ENCODE measurements at places on chromosomes 6 and 20. TPM values are rescaled to one million over a fixed set of nuclear protein-coding genes. Genes with fewer than 3 reads are reported as not detected.
A peak's percentile ranks its signal among the peaks of the same experiment; 100 is the strongest.

DNA sequence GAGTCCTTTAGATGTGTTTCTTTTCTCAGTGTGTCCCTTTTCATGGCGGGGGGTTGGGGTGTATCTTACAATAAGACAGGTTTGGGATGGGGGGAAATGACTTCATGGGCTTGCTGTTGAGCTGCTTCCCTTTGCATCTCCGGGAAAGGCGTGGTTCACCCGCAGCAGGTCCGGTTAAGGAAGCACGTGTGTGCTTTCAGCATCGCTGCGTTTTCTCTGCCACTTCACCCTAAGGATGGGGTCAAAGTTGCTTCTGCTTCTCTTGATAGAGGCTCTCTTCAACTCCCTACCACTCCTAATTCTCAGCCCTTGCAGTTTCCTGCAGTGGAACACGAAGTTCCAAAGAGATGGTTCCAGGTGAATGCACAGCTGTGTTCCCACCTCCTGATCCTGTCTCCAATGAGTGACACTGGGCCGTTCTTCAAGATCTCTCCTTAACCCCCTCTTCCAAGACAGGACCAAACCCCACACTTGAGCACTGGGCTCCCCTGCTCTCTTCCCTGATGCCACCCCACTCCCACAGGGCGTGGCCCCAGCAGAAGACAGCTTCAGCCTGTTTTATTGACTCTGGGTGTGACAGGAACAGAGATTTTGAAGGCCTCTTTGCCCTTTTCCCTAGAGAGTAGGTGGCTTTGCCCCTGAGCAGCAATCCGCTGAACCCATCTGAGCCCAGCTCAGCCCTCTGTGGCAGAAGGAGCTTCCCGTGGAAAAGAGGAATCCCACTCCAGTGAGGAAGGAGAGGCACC lies 85.2 kb downstream of the PLEKHG1 start:
- peak overlapping the region; percentile 41 for H3K4me3 ChIP-seq
- DNase-seq = no peak
- peak overlapping the region; percentile 52 for H3K27ac ChIP-seq
- no peaks in the 10 kb centered on the region for H3K36me3 ChIP-seq
- H3K4me1 ChIP-seq = no peaks in the 10 kb centered on the region

- peak overlapping the region; percentile 39 for H3K4me3 ChIP-seq
- H3K4me1 ChIP-seq = peaks cover 7% of the 10 kb centered on the region
- H3K27me3 ChIP-seq = no peaks in the 10 kb centered on the region
- peak overlapping the region; percentile 46 for H3K27ac ChIP-seq
- DNase-seq = no peak
- no peaks in the 10 kb centered on the region for H3K36me3 ChIP-seq
These were observed 12.2 kb downstream of the BACH2 start for GRCh38 chr6:90284236-90285041.

GRCh38 chr6:35647400-35647799 lies 41.3 kb downstream of the FKBP5 start:
- no peaks in the 10 kb centered on the region for H3K36me3 ChIP-seq
- no peaks in the 10 kb centered on the region for H3K27me3 ChIP-seq
- no peak overlapping the region for H3K4me3 ChIP-seq

DNA sequence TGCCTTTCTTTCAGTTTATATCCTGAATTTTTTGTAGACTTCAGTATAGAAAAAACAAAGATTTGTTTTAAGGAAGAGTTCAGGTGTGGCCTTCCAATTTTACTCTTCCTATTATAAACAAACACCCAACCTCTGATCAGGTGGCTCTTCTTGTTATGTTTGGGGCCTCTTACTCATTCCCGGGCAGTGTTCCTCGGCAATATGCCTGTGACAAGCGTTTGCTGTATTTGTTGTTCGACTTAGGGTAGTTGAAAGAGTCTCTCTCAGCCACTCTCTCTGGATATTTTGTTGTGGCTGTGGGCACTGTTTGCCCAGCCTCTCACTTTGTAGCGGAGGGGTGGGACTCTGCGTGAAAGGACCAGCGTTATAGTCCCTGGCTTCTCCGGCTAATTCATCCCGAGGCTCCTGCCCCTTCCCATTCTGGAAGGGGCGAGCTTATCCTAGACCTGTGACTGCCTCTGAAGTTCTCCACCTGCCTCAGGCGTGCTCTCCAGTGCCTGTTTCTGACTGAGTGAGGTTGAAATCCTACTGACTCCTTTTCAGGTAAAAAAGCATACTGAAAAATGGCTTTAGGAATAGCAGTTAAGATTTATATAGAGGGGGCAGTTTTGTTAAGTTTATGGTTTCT lies 97.4 kb downstream of the PLCB4 start:
- no peaks in the 10 kb centered on the region for H3K27me3 ChIP-seq
- no peak overlapping the region for H3K4me3 ChIP-seq
- no peaks in the 10 kb centered on the region for H3K4me1 ChIP-seq
- peak overlapping the region; percentile 6 for H3K27ac ChIP-seq

GRCh38 chr6:128507337-128508310 lies 12.8 kb downstream of the PTPRK start:
- H3K27ac ChIP-seq = peak overlapping the region; percentile 48
- no peak overlapping the region for H3K4me3 ChIP-seq
- no peaks in the 10 kb centered on the region for H3K4me1 ChIP-seq
- no peaks in the 10 kb centered on the region for H3K36me3 ChIP-seq

DNA sequence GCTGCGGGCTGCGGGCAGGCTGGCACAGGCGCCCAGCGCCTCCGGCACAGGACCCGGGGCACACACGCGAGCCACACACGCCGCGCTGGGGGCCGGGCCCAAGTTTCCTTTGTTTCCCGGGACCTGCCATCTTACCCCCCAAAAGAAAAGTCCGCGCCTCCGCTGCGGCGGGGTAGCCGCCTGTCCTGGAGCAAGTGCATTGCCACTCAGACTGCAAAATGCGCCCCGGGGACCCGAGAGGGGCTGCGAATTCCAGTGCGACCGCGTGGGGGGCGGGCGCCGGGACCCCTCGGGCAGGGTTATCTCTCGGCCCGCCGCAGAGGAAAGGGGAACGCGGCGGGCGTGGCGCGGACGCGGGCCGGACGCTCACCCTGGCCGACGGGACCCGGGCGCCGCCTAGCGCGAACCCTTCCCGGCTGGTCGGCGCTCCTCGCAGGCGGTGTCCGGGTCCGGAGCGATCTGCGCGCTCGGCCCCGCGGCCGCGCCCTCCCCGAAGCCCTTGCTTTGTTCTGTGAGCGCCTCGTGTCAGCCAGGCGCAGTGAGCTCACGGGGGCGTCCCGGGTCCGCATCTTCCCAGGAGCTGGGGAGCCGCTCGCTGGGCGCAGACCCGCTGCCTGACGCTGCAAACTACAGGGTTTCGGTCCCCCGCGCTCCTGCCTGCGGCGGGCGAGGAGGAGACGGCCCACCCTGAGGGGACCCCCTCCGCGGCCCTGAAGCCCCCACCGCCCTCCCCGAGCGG lies 639 bp upstream of the CD24 start:
- H3K4me1 ChIP-seq = no peaks in the 10 kb centered on the region
- peak; percentile 69 for DNase-seq
- H3K4me3 ChIP-seq = peak overlapping the region; percentile 71
- no peaks in the 10 kb centered on the region for H3K27me3 ChIP-seq
- peak overlapping the region; percentile 90 for H3K27ac ChIP-seq

GRCh38 chr20:61760321-61760720 lies 305.4 kb downstream of the TAF4 start:
- H3K4me3 ChIP-seq = no peak overlapping the region
- H3K27me3 ChIP-seq = no peaks in the 10 kb centered on the region
- no peaks in the 10 kb centered on the region for H3K36me3 ChIP-seq
- peak; percentile 25 for DNase-seq
- no peak overlapping the region for H3K27ac ChIP-seq

DNA sequence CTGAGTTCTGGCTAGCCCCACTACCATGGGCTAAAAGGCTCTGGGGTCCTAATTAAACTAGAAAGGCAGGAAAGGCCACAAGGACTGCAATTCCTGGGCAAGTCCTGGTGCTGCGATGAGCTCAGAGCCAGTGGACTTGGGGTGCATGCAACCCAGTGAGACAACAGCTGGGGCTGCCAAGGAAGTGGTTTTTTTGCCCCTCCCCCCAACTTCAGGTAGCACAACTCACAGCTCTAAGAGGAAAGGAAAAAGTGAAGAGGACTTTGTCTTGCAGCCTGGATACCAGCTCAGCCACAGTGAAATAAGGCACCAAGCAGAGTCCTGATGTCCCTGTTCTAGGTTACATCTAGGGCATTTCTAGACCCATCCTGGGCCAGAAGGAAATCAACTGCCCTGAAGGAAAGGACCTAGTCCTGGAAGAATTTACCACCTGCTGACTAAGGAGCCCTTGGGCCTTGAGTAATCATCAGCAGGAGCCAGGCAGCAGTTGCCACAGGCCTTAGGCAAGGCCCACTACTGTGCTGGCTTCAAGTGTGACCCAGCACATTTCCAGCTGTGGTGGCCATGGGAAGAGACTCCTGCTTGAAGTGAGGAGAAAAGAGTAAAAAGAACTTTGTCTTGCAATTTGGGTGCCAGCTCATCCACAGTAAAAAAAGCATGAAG lies 358.4 kb downstream of the BTBD3 start:
- H3K27ac ChIP-seq = no peak overlapping the region
- no peak for DNase-seq
- H3K27me3 ChIP-seq = no peaks in the 10 kb centered on the region
- H3K4me1 ChIP-seq = no peaks in the 10 kb centered on the region
- H3K4me3 ChIP-seq = no peak overlapping the region

GRCh38 chr20:19253916-19254820 lies 41.7 kb downstream of the SLC24A3 start:
- no peak overlapping the region for H3K4me3 ChIP-seq
- H3K36me3 ChIP-seq = no peaks in the 10 kb centered on the region
- H3K27me3 ChIP-seq = no peaks in the 10 kb centered on the region
- DNase-seq = no peak

The MMP24 gene
- total RNA-seq = 0.80 TPM

Data from breast epithelium (tissue), 4 donors.